Stomach (tissue), 19 donors: ENCODE measurements at places on chromosomes 3 and 15. TPM values are rescaled to one million over a fixed set of nuclear protein-coding genes. Genes with fewer than 3 reads are reported as not detected.

TMEM87A gene
- total RNA-seq = 128 TPM

CALML4 gene
- total RNA-seq = 12.8 TPM

CHRNA7 gene
- total RNA-seq = 39.7 TPM

DNA sequence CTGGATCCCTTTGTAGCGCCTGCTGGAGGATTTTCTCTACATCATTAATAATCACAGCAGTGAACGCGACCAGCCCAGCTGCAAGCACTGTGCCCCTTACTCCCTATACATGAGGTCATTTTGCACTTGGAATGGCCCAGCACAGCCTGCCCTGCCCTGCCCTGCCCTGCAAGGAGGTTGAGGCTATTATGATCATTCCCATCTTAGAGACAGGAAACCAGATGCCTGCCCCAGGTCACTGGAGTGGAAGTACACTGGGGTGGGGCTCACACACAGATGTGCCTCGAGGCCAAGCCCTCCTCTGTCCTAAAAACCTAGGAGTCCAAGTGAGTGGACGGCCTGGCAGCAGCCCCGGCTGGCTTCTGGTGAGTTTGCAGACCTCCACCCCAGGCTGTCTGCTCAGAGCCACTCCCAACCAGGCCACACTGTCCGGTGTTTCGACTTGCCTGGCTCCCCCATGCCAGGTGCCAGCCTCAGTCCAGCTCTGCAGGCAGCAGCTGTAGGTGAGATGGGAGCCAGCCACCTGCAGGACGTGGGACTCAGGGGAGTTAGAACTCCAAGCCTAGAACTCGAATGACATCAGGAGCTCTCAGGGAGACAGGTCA is 30.4 kb upstream of the SEC61A1 start:
- H3K36me3 ChIP-seq = no peaks in the 10 kb centered on the region
- no peaks in the 10 kb centered on the region for H3K27me3 ChIP-seq
- H3K27ac ChIP-seq = no peak overlapping the region
- no peak overlapping the region for H3K4me3 ChIP-seq
- no peaks in the 10 kb centered on the region for H3K4me1 ChIP-seq
- no peak for DNase-seq

DNA sequence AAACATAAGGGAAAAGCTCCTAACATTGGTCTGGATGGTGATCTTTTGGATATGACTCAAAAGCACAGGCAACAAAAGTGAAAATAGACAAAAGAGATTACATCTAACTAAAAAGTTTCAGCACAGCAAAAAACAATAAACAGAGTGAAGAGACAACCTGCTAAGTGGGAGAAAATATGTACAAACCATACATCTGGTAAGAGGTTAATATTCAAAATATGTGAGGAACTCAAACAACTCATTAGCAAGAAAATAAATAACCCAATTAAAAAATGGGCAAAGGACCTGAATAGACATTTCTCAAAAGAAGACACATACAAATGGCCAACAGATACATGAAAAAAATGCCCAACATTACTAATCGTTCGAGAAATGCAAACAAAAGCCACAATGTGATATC is 19.0 kb upstream of the NR1I2 start:
- H3K27ac ChIP-seq = no peak overlapping the region
- no peak overlapping the region for H3K4me3 ChIP-seq
- no peak for DNase-seq
- no peaks in the 10 kb centered on the region for H3K4me1 ChIP-seq
- H3K36me3 ChIP-seq = no peaks in the 10 kb centered on the region

DNA sequence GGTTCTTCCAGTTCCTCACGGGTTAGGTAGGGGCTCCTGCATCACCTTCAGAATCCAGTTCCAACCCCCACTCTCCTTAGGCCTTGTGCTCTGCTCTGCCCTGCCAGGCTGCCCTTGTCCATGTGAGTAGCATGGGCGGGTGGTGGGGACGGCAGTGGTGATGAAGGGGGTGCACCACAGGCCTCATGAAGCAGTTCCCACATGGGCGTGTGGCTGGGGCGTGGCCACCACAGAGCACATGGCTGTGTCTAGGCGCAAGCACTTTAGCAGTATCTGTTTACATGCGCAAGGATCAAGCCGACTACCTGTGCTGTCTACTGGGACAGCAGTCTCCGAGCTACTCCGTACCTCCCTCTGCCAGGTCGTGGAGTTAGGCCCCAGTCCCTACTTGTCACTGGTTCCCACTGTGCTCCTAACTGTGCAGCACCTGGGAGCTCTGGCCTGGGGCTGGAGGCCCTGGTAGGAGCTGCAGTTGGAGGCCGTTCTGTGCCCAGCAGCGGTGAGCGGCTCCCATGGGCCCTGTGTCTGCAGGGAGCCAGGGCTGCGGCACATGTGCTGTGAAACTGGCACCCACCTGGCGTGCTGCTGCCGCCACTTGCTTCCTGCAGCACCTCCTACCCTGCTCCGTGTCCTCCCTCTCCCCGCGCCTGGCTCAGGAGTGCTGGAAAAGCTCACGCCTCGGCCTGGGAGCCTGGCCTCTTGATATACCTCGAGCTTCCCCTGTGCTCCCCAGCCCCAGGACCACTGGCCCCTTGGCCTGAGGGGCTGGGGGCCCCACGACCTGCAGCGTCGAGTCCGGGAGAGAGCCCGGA is 53.5 kb downstream of the PLXNA1 start:
- DNase-seq = peak; percentile 85
- H3K27me3 ChIP-seq = no peaks in the 10 kb centered on the region
- H3K27ac ChIP-seq = peak overlapping the region; percentile 46
- H3K4me1 ChIP-seq = peaks cover 23% of the 10 kb centered on the region
- peaks cover 35% of the 10 kb centered on the region for H3K36me3 ChIP-seq

GRCh38 chr3:102514241-102514640 is 79.4 kb downstream of the ZPLD1 start:
- no peak for DNase-seq
- H3K4me3 ChIP-seq = no peak overlapping the region
- no peaks in the 10 kb centered on the region for H3K27me3 ChIP-seq
- no peak overlapping the region for H3K27ac ChIP-seq
- no peaks in the 10 kb centered on the region for H3K36me3 ChIP-seq

DNA sequence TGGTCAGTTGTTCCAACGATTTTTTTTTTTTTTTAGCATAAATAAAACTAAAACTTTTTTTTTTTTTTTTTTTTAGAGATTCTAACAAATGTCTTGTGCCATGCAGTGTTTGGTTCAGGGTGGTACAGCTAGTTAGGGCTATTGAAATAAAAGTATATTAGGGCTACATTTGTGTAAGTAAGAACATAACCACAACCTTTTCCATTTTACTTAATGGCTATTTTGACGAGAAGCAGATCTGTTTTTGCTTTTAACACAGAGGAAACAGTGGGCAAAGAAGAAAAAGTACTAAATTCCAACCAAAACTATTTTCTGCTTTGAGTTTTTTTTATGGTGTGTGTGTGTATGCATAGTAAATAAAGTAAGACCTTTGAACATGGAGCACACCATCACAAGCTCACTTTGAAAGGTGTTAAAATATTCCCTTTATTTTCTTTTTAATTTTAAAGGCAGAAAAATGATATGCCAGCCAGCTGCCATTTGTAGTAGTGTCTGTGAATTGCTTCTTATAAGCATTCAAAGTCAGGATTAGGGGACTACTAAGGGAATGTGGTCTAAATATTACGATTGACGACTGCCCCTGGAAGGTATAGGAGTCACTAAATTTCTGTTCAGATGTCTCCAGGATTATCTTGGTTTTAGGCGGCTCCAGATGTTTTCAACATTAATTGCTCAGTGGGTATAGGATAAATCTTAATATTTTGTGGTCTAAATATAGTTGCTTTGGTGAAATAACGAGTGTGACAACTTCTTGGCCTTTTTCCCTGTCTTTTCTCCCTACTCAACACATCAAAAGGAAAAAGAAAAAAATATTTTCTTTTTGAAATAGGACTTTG is 3.1 kb downstream of the RARB start:
- no peaks in the 10 kb centered on the region for H3K27me3 ChIP-seq
- no peaks in the 10 kb centered on the region for H3K36me3 ChIP-seq
- peaks cover 31% of the 10 kb centered on the region for H3K4me1 ChIP-seq
- peak overlapping the region; percentile 89 for H3K27ac ChIP-seq
- H3K4me3 ChIP-seq = no peak overlapping the region

DNA sequence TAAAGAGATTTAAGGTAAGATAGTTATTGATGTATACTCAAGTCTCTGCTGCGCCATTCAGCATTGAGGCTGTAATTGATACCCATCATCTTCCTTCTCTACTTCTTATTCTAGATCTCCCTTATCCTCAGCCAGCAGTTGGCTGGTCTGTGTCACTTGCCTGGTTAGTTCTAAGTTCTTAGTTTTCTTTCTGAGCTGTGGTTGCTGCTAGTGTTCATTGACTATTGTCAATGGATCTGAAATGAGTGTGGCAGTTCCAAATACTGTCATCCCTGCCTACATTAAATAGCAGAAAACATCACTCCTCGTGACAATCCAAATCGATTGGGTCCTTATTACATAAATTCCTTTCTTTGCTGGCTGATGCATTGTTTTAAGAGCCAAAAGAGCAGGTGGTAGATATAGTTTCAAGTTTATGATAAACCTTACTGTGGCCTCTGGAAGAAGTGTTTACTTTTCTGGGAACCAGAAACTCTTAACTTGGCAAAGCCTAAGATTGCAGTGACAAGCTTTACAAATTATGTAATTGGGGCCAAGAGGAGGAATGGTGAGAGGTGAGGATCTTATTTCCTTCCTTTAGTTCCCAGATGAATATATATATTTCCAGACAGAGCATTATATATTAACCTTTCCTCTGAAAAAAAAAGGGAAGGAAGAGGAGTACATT is 168.0 kb downstream of the GMNC start:
- no peak for DNase-seq
- no peak overlapping the region for H3K4me3 ChIP-seq
- H3K4me1 ChIP-seq = no peaks in the 10 kb centered on the region
- no peak overlapping the region for H3K27ac ChIP-seq

GRCh38 chr15:56390739-56391267 is 25.6 kb downstream of the TEX9 start:
- H3K36me3 ChIP-seq = no peaks in the 10 kb centered on the region
- H3K4me3 ChIP-seq = no peak overlapping the region
- no peaks in the 10 kb centered on the region for H3K27me3 ChIP-seq
- H3K4me1 ChIP-seq = no peaks in the 10 kb centered on the region

- peak; percentile 42 for DNase-seq
- no peaks in the 10 kb centered on the region for H3K27me3 ChIP-seq
- H3K4me3 ChIP-seq = no peak overlapping the region
- H3K27ac ChIP-seq = peak overlapping the region; percentile 87
These were observed 9.9 kb downstream of the TBC1D2B start for GRCh38 chr15:78067328-78068228.

GRCh38 chr3:31465999-31466398 is 66.7 kb upstream of the STT3B start:
- no peak for DNase-seq
- H3K36me3 ChIP-seq = no peaks in the 10 kb centered on the region
- H3K4me1 ChIP-seq = peaks cover 6% of the 10 kb centered on the region
- H3K27ac ChIP-seq = no peak overlapping the region
- no peak overlapping the region for H3K4me3 ChIP-seq

DNA sequence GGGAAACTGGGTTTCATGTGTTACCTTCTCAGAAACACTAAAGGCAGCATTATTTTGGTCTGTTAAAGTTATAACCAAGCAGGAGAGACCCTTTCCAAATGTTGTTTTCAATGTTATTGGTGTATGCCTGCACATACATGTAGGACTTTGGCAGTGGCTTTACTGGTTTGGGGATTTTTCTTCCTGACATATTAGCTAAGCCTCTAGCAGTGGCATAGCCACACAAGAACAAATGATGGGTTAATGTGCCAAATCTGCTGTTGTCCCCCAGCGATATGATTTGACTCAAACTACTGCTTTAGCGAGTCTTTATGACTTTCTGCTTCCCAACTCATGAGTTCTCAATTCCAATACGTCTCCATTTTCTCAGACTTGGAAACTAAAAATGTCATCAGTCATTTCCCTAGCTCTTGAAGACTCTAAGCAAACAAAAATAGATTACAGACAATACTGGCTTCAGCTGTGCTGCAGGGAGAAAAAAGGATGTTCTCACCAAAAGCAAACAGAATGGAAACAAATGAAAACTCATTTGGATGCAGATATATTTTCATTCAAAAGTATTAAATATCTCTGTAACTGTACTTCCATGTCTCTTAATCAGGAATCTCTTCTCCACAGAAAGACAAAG is 29.6 kb downstream of the TPM1 start:
- no peaks in the 10 kb centered on the region for H3K27me3 ChIP-seq
- H3K4me1 ChIP-seq = peaks cover 58% of the 10 kb centered on the region
- H3K27ac ChIP-seq = peak overlapping the region; percentile 63
- peaks cover 22% of the 10 kb centered on the region for H3K36me3 ChIP-seq
- no peak for DNase-seq
- H3K4me3 ChIP-seq = no peak overlapping the region

DNA sequence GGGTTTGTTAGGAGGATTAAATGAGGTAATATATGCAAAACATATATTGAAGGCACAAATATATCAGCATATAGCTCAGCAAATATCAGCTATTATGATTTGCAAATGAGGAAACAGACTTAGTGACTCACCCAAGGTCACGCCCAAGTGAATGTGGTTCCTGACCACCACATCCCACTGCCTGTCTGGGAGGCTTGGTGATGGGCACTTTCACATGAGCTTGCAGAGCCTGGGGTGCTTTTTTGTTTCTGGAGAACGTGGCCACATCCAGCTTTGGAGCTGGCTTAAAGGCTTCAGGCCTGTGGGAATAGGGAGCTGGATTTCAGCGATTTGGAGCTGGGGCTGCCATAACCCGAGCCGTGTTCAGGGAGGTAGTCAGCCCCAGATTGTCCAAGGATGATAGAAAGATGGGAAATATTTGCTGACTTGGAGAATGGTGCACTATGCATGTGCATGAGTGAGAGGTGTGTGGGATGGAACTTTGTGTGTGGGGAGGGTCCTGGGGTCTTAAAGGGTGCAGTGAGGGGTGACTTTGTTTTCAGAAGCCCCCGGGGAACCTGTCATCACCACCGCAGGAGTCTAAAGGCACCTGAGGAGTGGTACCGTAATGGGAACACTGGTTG is 12.0 kb upstream of the FGD5 start:
- H3K27ac ChIP-seq = no peak overlapping the region
- no peaks in the 10 kb centered on the region for H3K36me3 ChIP-seq
- peaks cover 9% of the 10 kb centered on the region for H3K4me1 ChIP-seq
- no peak overlapping the region for H3K4me3 ChIP-seq

- H3K27ac ChIP-seq = no peak overlapping the region
- no peak overlapping the region for H3K4me3 ChIP-seq
- H3K27me3 ChIP-seq = no peaks in the 10 kb centered on the region
- no peak for DNase-seq
- H3K36me3 ChIP-seq = no peaks in the 10 kb centered on the region
These were observed 88.7 kb upstream of the ADPGK start for GRCh38 chr15:72872066-72872845.

DNA sequence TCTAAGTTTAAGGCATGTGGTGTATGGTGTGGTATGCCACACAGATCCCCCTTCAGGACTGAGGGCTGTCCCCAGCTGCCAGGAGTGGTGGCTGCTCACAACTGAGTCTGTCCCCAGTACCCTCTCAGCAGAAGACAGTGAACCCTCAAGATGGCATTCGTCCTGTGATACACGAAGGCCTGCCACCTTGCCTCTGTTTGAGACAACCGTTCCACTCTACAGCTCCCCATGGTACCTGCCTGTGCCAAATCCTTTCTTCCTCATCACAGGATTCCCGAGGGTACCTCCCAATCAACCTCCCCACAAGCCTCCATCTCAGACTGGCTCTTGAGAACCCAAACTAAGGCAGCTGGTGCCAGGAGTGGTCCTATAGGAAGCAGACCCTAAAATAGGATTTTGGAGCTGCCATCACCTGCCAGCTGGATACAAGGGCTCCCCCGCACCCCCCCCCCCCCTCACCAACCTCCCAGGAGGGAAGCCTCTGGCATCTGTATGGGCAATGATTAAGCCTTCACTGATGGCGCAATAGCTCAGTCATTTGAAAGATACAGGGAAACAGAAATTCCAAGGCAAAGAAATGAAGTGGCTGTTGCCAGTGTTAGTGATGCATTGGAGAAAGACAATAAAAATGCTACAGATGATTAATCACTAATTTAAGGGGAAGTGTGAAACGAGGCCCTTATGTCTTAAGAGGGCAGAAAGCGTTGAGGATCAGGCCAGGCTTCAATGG is 230.0 kb upstream of the LYSMD4 start:
- H3K36me3 ChIP-seq = no peaks in the 10 kb centered on the region
- no peak for DNase-seq
- no peaks in the 10 kb centered on the region for H3K4me1 ChIP-seq
